ENCODE measurements at places on chromosomes 3 and 15. TPM values are rescaled to one million over a fixed set of nuclear protein-coding genes. Genes with fewer than 3 reads are reported as not detected.

DNA sequence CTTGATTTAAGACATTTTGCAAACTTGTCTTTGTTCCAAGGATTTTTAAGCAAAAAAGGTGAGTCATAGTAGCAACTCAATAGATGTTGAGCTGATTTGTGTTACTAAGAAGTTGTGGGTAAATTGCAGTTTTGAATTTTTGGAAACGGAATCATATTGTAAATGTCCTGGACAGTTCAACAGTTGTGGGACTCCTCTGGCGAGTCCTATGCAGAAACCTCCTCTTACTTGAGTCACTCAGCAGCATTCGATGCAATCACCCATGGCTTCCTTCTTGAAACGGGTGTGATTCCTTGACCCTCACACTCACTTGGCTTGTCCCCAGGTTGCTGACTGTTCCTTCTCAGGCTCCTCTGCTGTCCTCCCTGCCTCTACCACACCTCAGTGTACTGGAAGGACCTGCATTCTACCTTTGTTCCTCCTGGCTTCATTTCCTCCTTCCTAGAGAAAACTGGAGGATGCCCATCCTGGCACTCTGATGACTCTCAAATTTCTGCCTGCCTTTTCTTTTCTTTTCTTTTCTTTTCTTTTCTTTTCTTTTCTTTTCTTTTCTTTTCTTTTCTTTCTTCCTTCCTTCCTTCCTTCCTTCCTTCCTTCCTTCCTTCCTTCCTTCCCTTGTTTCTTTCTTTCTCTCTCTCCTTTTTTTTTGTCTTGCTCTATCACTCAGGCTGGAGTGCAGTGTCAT lies 52.8 kb upstream of the DGKG start:
- no peak for DNase-seq

- no peak for DNase-seq
Observed at GRCh38 chr3:101635345-101635744, 41.6 kb downstream of the ZBTB11 start.

DNA sequence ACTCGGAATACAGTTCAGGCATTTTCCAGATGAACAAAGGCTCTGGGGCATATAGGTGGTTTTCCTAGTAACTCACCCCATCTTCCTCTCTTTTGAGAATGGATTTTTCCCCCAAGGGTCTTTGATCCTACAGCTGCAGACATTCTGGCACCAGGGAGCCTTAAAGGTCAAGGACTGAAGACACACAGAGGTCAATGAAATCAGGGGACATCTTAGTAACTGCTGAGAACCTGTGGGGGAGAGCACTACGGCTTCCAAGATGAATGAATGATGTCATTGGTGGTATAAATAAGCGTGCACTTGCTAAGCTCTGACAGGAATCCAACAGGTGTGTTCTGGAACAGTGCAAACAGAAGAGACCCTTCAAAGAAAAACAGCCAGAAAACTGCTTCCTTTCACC lies 36.3 kb downstream of the TMEM212 start:
- DNase-seq: no peak

DNA sequence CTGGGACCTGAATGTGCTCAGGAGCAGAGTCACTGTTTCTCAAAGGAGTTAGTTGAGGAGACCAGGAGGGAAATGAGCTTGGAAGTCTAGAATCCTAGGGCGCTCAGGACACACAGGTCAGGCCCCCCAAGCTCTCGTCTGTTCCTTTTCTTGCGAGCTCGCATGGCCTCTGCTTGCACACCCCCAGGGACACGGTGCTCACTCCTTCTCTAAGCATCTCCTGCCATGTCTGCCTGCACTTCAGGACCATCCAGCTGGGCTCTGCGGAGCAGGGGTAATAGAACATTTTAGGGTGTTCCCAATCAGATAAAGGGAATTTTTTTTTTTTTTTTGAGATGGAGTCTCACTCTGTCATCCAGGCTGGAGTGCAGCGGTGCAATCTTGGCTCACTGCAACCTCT lies 213.2 kb downstream of the XXYLT1 start:
- DNase-seq: no peak

- no peak for DNase-seq
Observed at GRCh38 chr3:189786479-189787064, 155.4 kb downstream of the TP63 start.

DNA sequence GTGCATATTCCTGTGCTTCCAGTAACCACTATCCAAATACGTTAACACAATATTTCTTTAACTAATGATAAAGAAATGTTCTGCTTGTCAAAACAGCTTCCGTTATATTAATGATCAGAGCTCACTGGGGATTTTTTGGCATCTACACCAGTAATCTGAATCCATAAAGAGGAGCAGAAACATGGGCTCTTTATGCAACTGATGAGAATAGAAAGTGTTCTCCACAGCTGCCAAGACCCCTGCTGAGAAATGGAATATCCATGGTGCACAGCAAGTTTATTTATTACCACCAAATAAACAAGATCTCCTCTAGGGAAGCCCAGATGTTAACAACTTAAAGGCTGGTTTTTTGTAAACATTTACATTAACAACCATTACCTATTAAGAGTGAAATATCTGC lies 54.5 kb downstream of the ALDH1A2 start:
- DNase-seq: no peak

GRCh38 chr3:11548721-11549131 lies 95.0 kb downstream of the VGLL4 start:
- DNase-seq: peak; percentile 34

- DNase-seq: no peak
Observed at GRCh38 chr15:26771168-26771567, 1.7 kb downstream of the GABRB3 start.

DNA sequence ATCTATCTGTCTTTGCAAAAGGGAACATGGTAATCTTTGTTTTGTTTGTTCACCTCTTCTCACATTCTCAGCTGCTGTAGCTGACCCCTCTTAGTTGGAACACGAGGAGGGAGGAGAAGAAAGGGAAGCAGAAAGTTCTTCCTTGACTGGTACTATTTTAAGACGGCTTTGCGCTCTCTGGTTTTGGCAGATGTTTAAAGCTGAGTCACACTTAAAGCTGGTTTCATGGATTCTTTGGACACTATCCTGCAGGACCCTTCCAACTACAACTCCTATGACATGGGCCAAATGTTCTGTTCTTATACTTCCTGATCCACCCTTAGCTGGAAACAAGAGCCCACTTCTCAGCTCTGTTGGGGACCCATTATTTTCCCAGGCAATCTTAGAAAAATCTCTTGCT lies 40.6 kb upstream of the FXR1 start:
- DNase-seq: no peak

DNA sequence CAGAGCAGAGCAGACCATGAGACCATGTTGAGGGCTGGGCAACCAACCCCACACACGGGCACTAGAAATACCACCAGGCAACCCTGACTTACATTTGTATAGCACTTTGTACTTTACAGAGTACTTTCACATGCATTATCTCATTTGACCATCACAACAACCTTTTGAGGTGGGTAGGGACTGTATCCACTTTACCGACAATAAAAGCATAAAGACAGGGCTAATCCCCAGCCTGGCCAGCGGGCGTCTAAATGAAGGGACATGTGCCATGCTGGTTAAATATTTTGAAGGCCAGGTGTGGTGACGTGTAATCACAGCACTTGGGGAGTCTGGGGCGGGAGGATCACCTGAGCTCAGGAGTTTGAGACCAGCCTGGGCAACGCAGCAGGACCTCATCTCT lies 23.6 kb downstream of the RASGRP1 start:
- DNase-seq: no peak

- no peak for DNase-seq
Observed at GRCh38 chr3:197406266-197406665, 107.9 kb upstream of the DLG1 start.

GRCh38 chr15:59862191-59863155 lies 141.6 kb upstream of the FOXB1 start:
- DNase-seq: no peak

- DNase-seq: no peak
Observed at GRCh38 chr15:39404767-39405181, 176.1 kb upstream of the THBS1 start.

- DNase-seq: no peak
Observed at GRCh38 chr3:55074796-55075195, 146.9 kb upstream of the LRTM1 start.

DNA sequence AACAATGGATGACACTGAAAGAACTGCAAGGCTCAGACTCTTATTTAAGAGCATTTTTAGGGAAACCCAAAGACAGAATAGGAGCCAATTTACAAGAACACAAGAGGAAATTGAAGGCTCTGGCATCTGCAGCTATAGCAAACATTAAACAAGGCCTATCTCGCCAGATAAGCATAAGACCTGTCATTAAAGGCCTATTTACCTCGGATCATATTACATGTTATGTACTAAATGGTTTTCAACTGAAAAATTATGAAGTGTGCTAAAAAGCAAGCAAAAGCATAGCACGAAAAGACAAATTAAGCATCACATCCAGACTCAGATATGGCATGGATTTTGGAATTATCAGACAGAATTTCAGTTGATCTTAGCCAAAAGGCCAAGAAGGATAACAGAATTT lies 617.1 kb downstream of the SQOR start:
- DNase-seq: no peak

DNA sequence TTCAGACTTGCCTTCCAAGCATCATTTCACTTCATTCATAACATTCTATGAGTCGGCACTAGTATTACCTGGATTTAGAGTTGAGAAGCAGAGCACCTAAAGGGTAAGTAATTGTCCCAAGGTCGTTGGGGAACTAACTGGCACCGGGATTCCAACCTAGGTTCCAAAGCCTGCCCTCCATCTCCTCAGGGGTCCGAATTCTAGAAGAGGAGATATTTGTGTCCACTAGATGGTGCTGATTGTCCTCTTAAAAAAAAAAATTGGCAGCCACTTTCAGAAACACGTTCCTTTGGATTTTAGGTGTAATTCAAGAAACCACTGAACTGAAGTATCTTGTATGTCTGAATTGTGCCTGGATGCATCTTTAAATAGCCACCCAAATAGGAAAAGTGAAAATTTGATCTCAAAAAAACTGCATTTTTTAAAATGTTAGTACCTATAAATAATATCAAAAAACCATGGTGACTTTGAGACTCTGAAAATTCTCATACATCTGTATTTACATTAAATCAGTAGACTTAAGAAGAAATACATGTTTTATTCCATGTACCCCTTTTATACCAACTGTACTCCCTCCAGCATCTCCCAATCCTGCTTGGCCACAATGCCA lies 3.9 kb upstream of the FSIP1 start:
- no peak for DNase-seq

DNA sequence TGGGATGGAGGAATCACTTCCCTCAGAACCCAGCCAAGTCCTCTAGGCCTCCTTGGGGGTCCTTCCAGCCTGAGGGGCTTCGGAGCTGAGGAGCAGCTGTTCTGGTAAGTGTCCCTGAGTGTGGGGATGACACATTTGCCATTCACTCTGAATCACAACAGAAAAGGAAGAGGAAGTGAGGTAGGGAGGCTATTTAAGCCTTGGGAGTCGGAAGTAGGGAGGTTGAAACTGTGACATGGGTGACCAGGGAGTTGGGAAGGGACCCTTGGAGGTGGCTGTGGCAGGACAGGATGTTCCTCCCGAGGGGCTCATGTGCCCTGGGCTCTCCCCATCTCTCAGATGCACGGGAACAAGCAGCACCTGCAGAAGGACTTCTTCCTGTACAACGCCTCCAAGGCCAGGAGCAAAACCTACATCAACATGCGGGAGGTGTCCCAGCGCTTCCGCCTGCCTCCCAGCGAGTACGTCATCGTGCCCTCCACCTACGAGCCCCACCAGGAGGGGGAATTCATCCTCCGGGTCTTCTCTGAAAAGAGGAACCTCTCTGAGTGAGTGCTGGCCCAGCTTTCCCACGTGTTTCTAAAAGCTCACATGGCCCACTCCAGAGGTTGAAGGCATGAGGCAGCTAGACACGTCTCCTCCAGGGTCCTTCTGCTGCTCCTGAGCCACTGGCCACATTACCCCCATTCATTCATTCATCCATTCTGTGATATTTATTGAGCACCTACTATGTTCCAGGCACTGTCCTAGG lies 43.3 kb downstream of the CAPN3 start:
- DNase-seq: no peak

- DNase-seq: no peak
Observed at GRCh38 chr3:10443272-10444109, 61.9 kb downstream of the ATP2B2 start.

GRCh38 chr3:41448396-41448795 lies 249.1 kb downstream of the CTNNB1 start:
- no peak for DNase-seq

GRCh38 chr15:39474657-39475056 lies 106.2 kb upstream of the THBS1 start:
- no peak for DNase-seq

GRCh38 chr15:38042707-38043445 lies 108.4 kb downstream of the TMCO5A start:
- no peak for DNase-seq

- peak; percentile 19 for DNase-seq
Observed at GRCh38 chr3:27939940-27940339, 217.8 kb upstream of the EOMES start.

DNA sequence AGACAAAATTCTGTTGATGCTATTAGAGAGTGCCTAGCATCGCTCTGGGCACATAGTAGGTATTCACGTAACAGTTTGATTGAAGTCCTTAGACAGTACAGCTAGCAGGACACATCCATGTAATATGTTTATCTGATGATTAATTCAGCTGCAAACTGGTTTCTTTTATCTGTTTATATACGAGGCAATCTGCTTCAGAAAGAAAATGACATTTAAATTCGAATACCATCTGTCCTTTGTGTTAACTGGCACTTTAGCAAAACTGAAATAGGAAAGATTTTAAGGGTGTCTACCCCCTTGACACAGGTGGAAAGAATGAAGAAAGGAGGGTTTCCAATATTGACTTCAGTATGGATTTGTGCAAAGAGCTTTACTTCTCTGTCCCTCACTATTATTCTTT lies 192.5 kb downstream of the MFSD1 start:
- DNase-seq: no peak

DNA sequence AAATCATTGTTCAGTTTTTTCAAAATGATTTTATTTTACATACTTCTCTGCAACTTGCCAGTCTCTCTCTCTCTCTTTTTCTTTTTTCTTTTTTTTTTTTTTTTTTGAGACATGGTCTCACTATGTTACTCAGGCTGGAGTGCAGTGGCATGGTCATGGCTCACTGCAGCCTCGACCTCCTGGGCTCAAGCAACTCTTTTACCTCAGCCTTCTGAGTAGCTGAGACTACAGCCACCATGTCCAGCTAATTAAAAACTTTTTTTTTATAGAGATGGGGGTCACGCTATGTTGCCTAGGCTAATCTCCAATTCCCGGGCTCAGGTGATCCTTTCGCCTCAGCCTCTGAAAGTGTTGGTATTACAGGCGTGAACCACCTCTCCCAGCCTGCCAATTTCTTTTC lies 12.1 kb upstream of the ARID3B start:
- DNase-seq: no peak

GRCh38 chr15:76217029-76217881 lies 94.0 kb downstream of the ETFA start:
- DNase-seq: peak; percentile 51

Gene CADM2
- 0.14 TPM for total RNA-seq

Gene PLA1A
- 1.4 TPM for total RNA-seq

Gene MORC1
- not detected for total RNA-seq

Gene SLC9C1
- total RNA-seq: 2.2 TPM

Gene BNC1
- total RNA-seq: 25.4 TPM

Gene KCNAB1
- total RNA-seq: not detected

Gene FAM81A
- total RNA-seq: 0.75 TPM

Gene IMPDH2
- total RNA-seq: 127 TPM

Gene AMT
- total RNA-seq: 4.9 TPM

All from kidney epithelial cell (primary cell).